ENCODE measurements at places on chromosomes 16 and 17.

- DNase-seq: no peak
Observed at GRCh38 chr17:15490634-15491261, 23.3 kb upstream of the CDRT4 start.

DNA sequence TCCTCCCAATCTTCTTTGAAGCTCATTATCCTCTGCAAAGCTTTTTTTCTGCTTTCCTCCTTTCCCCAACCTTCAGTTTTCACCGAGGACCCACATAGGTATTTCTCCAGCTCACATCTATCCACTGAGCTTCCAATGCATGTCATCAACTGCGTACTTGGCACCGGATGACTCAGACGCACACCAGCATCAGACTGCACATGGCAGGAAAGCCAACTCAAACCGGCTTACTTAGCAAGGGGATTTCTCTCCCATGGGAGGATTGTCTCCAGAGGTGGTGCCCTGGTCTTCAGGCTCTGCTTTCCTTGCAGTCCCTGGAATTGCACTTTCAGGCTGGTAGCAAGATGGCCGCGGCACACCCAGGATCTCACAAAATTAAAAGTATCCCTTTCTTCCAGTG is 1.7 kb upstream of the AKTIP start:
- no peak for DNase-seq

GRCh38 chr16:75494184-75494583 is 1.1 kb downstream of the CHST6 start:
- DNase-seq: no peak

GRCh38 chr17:37553401-37553966 is 55.7 kb downstream of the SYNRG start:
- DNase-seq: no peak

DNA sequence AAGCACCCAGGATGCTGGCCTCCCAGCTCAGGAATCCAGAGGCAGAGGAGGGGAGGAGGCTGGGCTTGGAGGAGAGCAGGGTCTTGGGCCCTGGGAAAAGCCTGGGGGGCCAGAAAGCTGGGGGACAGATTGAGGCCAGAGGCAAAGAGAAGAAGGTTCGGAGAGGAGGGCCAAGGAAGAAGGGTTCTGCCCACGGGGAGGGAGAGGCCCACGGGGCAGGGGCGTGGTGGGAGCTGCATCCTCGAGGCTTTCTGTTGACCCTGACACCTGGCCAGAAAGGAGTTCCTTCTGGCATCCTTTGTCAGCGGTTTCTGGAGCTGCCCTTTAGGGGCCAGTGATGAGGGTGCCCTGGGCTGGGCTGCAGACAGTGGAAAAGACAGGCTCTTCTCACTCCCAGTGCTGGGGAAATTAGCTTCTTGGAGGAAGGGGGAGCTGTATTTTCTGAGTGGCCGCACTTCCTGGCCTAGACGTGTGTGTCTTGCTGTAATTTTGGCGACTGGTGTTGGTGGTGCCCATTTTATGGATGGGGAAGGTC is 308.7 kb downstream of the SEC14L1 start:
- DNase-seq: peak; percentile 48

GRCh38 chr16:26530584-26531289 is 536.0 kb upstream of the C16orf82 start:
- DNase-seq: no peak

DNA sequence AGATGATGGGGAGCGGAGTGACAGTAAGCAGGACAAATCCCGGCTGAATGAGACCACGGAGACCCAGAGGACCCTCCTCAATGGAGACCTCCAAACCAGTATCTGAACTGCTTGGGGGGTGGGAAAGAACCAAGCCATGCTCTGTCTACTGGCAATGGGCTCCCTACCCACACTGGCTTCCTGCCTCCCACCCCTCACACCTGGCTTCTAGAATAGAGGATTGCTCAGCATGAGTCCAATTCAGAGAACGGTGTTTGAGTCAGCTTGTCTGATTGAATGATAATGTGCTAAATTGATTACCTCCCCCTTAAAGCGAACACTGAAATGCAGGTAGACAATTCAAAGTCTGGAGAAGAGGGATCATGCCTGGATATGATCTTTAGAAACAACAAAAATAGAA is 5.5 kb downstream of the SSTR2 start:
- no peak for DNase-seq

- DNase-seq: no peak
Observed at GRCh38 chr17:82315703-82316358, 1.6 kb downstream of the CD7 start.

- DNase-seq: no peak
Observed at GRCh38 chr16:12504312-12504711, 299.4 kb downstream of the CPPED1 start.

GRCh38 chr16:49542391-49542891 is 168.8 kb downstream of the C16orf78 start:
- DNase-seq: no peak

DNA sequence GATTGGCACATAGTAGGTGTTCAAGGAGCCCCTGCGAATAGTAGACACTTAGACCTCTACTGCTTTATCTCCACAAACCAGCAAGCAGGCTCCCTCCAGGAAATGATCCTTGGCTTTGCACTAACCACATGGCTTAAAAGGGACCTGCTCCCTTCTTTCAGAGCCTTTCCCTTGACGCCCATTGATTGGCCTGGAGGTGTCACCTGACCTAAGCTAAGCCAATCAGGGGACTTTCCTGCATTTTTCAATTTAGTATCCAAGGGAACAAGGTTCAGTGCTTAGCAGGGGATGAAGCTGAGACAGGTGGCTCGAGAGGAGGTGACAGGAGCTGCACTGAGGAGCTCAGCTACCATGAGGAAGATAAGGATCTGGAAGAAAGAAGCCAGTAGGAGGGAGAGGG is 52.8 kb downstream of the CLEC19A start:
- no peak for DNase-seq

DNA sequence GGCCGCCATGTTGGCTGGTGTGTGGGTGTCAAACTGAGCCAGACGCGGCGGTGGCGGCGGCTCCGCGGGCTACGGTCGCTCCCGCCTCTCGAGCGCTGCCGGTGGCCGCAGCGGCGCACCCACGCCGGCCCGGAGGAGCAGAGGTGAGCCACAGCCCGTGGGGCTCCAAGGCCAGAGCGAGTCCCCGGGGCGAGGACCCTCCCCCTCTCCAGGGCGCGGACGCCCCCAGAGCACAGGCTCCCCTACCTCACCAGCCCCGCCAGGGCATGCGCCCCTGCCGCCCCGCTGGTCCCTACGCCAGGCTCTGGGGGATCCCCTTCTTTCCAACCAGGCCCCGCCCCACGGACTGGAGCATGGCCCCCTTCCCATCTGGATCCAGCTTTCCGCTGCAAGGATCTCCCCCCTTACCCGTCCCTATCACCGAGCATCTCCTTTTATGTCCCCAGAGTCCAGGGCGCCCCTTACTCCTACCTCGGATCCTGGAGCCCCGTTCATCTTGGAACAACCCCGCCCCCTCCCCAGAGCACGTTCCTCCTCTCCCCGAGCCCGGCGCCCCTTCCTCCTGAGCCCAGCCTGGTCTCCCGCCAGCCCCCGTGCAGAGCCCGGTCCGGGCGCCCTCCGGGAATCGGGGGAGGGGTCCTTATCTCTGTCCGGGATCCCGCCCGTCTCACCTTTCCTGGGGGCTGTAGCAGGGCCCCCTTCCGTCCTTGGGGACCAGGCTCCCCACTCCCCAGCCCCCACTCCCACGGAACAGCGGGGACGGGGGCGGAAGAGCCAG is 412 bp downstream of the EPN2 start:
- DNase-seq: peak; percentile 51

DNA sequence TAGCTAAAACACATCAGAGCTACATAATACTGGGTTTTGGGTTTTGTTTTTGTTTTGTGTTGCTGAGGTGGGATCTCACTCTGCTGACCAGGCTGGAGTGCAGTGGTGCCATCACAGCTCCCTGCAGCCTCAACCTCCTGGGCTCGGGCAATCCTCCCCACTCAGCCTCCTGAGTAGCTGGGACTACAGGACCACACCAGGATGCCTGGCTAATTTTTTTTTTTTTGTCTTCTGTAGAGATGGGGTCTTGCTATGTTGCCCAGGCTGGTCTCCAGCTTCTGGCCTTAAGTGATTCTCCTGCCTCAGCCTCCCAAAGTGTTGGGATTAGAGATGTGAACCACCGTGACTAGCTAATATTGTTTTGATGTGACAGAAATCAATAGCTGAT is 6.2 kb downstream of the MEAK7 start:
- DNase-seq: no peak

- peak; percentile 51 for DNase-seq
Observed at GRCh38 chr17:79699386-79700036, 31.2 kb upstream of the ENPP7 start.

DNA sequence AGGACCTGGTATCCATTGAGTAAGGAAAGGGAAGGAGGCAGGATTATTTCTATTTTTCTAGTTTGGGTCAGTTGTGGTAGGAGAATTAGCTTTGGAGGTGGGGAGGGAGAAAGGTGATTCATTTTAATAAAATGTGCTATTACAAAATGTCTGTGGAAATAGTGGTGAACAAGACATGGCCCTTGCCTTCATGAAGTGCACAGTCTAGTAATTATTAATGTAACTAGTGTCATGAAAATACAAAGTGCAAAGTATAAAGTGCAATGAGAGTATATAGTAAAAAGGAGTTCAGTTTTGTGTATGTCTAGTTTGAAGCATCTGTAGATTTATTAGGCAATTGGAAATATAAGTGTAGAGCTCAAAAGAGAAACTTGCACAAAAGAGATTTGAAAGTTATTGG is 11.9 kb downstream of the NFATC3 start:
- no peak for DNase-seq

- no peak for DNase-seq
Observed at GRCh38 chr16:82657786-82658185, 31.0 kb downstream of the CDH13 start.

- peak; percentile 65 for DNase-seq
Observed at GRCh38 chr16:84243732-84244131, 3.9 kb upstream of the KCNG4 start.

DNA sequence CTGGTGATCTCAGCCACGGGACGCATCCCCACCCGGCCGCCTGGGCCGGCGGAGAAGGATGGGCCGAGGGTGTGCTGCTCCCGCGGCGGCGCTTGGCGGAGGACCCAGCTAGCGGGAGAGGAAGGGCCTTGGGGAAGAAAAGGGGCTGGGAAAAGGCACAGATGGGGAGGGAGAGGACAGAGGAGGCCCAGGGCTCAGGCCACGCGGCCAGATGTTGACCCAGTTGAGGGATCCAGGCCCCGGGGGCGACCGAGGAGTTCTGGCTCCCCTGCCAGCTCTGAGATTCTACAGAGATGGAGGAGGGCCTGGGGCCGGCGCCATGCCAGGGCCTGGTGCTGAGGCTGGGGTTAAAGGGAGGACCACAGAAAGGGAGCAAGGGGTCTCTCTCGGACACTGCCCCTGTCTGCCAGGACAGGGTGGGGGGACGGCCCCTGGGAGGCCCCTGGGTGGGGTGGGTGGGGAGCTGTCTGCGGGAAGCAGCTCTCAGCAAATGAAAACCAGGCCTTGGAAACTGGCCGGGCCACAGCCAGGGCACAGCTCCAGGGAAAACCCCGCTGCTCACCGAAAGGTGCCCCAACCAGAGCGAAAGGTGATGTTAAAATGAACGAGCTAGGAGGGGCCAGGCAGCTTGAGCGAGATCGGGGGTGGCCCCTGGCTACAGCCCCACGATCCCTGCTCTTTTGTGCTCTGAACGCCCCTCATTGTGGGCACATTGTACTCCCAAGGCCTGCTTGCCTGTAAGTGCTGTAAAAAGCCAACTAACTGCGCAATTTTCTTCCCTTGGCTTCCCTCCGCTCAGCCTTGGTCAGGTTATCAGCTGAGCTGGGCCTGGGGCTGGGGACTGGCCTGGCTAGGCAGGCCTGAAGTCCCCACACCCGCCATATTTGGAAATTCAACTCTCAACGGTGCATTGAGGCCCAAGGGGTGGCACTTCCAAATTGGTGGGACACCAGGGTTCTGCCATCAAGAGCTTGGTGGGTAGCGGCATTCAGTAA is 191.4 kb downstream of the ZNF423 start:
- no peak for DNase-seq

DNA sequence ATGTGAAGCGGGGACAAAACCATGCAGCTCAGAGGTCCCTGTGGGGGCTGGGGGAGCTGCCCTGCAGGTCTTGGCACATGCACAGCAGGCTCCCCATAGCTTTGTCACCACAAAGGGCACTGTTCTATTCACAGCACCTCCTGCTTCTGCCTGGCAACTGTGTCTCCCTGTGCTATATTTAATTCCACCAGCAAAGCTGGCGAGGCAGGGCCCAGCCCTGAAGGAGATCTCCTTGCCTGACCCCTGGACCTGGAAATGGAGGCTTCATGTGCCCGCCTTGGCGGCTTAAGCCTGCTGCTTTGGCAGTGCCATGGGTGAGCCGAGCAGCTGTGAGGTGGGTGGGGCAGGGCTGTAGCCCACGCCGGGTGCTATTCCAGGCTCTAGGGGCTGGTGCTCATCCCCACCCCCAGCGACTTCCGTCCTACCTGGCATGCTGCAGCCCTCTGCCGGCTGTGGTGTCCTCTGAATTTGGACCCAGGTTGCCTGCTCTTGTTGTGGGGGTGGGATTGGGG is 6.8 kb downstream of the LDHD start:
- peak; percentile 78 for DNase-seq

DNA sequence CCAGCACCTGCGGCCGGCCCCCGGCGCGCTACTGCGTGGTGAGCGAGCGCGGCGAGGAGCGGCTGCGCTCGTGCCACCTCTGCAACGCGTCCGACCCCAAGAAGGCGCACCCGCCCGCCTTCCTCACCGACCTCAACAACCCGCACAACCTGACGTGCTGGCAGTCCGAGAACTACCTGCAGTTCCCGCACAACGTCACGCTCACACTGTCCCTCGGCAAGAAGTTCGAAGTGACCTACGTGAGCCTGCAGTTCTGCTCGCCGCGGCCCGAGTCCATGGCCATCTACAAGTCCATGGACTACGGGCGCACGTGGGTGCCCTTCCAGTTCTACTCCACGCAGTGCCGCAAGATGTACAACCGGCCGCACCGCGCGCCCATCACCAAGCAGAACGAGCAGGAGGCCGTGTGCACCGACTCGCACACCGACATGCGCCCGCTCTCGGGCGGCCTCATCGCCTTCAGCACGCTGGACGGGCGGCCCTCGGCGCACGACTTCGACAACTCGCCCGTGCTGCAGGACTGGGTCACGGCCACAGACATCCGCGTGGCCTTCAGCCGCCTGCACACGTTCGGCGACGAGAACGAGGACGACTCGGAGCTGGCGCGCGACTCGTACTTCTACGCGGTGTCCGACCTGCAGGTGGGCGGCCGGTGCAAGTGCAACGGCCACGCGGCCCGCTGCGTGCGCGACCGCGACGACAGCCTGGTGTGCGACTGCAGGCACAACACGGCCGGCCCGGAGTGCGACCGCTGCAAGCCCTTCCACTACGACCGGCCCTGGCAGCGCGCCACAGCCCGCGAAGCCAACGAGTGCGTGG is 1.5 kb downstream of the NTN1 start:
- no peak for DNase-seq

DNA sequence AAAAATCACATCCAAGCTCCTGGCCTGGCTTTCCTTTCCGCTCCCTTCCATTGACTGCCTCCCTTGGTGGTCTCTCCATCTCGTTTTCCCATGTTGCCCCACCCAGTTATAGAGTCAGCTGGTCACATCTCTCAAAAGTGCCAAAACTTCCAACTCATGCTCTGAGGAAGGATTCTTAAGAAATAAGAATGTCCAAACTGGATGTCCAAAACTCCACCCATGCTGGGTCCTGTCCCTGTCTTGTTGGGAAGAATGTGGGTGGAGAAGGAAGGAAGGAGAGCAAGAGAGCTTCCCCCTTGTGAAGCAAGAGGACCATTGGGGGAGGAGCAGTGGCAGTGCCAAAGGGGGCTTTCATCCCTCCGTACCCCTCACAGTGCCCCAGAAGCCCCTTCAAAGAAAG is 44.6 kb upstream of the MAP3K14 start:
- DNase-seq: no peak

- no peak for DNase-seq
Observed at GRCh38 chr17:75783803-75784472, 668 bp upstream of the UNK start.

GRCh38 chr17:62847426-62847825 is 39.3 kb upstream of the MARCHF10 start:
- no peak for DNase-seq
